Progenitor cell of endocrine pancreas (in vitro differentiated cells): ENCODE measurements at places on chromosomes 16 and 17.

DNA sequence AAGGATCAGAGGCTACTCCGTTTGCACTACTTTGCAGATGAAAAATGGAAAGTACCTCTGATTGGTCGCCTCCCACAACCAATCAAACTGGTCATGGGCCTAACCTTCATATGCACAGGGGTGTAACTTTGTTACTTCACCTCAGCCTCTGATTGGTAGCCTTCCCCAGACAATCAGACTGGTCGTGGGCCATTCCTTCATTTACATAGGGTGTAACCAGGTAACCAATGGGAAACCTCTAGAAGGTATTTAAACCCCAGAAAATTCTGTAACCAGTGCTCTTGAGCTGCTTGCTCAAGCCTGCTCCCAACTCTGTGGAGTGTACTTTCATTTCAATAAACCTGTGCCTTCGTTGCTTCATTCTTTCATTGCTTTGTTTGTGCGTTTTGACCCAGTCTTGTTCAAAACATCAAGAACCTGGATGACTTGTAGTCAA is 39.2 kb upstream of the USP22 start:
- DNase-seq, result no peak

- DNase-seq, result no peak
Observed at GRCh38 chr17:76238847-76239537, 1.3 kb downstream of the RNF157 start.

- DNase-seq, result no peak
Observed at GRCh38 chr17:82917699-82918345, 78.0 kb upstream of the ZNF750 start.

DNA sequence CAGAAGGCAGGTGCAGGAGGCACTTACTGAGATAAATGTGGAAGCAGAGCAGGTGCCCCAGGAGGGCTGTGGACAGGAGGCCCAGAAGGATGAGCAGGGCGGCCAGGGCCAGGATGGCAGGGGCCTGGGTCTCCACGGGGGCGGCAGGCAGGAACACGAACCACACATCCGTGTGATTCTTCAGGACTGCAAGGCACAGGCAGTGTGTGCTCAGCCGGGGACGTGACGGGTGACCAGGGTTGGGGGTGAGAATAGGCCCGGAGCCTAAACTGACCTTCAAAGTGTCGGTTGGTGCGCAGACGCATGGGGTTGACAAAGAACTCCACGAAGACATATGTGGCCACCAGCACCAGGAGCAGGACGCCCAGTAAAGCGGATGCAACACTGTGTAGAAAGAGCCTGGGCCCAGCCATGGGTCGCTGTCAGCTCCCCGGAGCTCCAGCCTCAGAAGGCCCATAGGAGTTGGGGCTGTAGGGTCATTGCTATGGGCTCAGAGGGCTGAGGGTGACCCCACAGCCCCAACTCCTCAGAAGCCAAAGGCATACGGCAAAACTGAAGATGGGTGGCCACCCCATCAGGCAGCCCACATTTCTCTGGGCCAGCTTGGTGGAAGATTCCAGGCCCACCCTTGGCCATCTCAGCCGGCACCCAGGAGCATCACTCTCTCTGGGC is 5.4 kb upstream of the TPPP3 start:
- no peak for DNase-seq

GRCh38 chr17:50347117-50347893 is 1.4 kb downstream of the XYLT2 start:
- no peak for DNase-seq

DNA sequence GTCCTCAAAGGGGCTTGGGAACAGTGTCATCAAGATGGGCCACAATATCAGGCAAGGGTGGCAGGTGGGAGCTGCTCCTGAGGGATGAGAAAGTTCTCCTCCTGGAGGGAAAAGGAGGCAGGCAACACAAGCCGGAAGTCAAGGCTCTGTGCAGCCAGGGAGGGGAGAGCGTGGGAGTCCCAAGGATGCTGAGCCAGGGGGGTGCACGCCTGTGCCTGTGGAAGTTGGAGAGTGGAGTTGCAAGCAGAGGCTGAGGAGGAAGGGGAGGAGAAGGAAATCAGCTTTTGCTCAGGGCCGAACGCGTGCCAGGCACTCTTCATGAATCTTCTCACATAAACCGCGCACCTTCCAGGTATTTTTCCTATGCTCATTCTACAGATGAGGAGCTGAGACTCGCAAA is 7.4 kb upstream of the SLC13A2 start:
- DNase-seq, result no peak

- no peak for DNase-seq
Observed at GRCh38 chr16:27096375-27096774, 29.6 kb downstream of the C16orf82 start.

GRCh38 chr16:2155977-2156848 is 631 bp downstream of the TRAF7 start:
- no peak for DNase-seq

DNA sequence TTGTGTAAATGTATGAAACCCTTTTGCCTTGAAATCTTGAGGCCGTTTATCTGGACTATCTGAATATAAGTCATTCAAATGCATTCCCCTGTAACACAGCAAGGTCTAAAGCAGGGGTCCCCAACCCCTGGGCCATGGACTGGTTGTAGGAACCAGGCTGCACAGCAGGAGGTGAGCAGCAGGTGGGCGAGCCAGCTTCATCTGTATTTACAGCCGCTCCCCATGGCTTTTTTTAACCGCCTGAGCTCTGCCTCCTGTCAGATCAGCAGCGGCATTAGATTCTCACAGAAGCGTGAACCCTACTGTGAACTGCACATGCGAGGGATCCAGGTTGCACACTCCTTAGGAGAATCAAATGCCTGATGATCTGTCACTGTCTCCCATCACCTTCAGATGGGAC is 24.1 kb downstream of the DNAH3 start:
- no peak for DNase-seq

GRCh38 chr16:31253642-31254045 is 6.1 kb upstream of the ITGAM start:
- DNase-seq, result no peak

DNA sequence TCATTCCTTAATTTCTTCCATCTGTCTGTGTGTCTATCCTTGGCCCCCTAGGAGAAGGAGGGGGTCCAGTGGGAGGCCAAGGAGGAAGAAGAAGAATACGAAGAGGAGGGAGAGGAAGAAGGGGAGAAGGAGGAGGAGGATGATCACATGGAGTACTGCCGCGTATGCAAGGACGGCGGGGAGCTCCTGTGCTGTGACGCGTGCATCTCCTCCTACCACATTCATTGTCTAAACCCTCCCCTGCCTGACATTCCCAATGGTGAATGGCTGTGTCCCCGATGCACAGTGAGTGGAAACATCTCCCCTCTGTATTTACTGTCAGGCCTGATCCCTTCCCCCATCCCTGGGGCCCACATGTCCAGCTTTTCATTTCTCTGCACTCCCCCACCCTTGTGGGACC is 6.3 kb downstream of the CHD3 start:
- DNase-seq, result no peak

- no peak for DNase-seq
Observed at GRCh38 chr17:69477903-69478266, 63.4 kb downstream of the MAP2K6 start.

- DNase-seq, result no peak
Observed at GRCh38 chr16:22071331-22071910, 20.9 kb upstream of the VWA3A start.

- DNase-seq, result no peak
Observed at GRCh38 chr17:27567563-27567859, 63.5 kb upstream of the LGALS9 start.

DNA sequence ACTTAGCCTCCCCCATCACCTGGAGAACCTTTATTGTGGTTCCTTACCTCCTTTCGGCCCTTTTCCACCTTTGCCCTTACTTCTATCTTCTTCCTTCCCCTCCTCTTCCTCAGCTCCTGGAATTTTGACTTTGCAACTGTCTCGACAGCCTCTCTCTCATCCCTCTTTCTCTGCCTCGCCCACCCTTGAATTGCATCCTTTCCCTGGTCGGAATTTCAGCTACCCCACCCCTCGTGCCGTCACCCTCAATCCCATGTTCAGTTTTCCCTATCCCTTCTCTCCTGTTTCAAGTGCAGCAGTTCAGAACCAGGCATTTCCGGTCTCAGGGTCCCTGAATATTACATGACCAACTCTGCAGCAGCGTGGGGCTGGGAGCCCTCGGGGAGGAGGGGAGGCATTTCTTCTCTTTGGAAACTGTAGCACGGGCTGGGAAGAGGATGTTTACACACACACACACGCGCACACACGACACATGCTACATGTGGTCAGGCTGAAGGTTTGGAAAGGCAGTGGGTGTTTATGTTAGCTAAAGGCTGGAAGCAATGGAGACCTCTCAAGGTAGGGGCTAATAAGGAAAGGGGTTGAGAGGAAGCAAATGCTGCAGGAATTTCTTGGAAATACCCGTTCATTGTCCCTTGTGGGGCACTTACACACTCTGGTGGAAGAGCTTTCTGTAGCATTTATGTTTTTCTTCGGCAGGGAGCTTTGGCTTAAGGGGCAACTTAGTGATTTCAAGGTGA is 971 bp downstream of the MINK1 start:
- DNase-seq, result no peak

DNA sequence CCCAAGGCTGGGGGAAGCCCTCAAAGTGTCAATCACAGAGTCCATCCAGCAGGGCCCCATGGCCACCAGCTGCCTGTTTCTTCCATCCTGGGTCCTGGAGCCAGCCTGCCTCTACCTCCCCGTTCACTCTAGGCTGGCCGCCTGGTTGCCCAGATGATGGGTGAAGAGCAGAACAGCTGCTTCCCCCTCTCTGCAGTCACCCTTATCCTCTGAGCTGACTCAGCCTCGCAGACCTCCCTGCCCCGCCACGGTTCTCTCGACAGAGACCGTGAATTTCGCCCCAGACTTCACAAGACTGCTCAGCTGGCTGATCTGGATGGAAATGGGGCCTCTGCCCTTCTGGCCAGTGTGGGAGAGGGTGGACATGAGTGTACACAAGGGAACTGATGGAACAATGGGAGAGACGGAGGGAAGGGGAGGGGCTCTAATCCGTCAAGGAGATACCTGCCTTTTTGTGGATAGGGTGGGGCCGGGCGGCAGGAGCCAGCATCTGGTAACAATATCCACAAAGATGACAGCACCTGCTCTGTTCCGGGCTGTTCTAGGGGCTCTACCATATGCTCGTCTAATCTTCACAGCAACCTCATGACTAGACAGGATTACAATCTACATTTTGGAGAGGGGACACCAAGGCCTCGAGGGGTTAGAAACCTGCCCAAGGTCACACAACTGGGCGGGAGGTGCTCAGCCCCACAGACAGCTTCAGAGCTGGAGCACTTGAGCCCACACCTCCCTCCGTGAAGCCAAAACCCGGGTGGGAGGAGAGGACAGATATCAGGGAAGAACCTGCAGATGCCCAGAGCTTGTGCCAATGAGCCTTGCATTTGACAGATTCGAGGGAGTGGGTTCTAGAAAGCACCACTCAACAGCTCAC is 136.0 kb downstream of the SDK2 start:
- no peak for DNase-seq

- DNase-seq, result no peak
Observed at GRCh38 chr17:34671191-34671590, 91.8 kb downstream of the TMEM132E start.

- no peak for DNase-seq
Observed at GRCh38 chr17:77426676-77427386, 286.1 kb downstream of the SEC14L1 start.

GRCh38 chr16:77499373-77500285 is 64.8 kb upstream of the ADAMTS18 start:
- no peak for DNase-seq

GRCh38 chr16:89944773-89945172 is 3.8 kb upstream of the DEF8 start:
- DNase-seq, result no peak

- DNase-seq, result no peak
Observed at GRCh38 chr17:74757931-74758847, 9.8 kb downstream of the NHERF1 start.

- no peak for DNase-seq
Observed at GRCh38 chr17:70080541-70081347, 5.7 kb downstream of the KCNJ16 start.

GRCh38 chr16:2438121-2438520 is 8.9 kb downstream of the CCNF start:
- no peak for DNase-seq

DNA sequence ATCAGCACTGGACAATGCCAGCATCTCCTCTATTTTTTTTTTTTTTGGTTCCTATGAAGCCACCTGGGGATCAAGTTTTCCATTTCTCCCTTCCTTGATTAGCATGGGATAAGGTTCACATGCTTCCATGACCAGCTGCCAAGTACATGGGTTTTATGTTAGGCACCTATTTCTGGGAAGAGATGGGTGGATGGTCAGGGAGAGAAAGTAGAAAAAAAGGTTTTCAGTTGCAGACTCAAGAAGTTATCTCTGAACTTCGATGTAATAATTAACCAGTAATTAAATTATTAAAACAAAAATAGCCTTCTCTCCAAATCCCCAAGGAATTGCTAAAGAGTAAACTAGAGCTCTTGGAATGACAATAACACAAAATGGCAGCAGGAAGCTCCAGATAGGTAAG is 164.9 kb upstream of the MAF start:
- no peak for DNase-seq

DNA sequence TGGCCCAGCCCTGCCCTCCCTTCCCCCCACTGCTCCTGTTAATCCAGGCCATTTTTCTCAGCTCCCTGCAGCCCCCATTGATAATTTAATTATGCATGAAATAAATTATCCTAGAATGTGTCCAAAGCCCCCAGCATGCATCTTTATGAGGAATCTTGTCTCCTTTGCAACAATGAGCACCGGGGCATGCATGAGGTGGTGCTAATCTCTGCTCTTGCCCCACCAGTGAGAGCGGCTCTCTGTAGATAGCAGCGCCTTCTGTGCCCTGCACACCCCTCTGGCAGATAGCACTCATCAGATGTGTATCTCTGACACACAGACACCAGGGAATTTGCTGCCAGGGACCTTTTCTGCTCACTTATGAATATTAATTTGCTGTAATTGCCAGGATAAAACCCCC is 140.2 kb upstream of the CDC42EP4 start:
- DNase-seq, result no peak

- no peak for DNase-seq
Observed at GRCh38 chr17:61453566-61454380, 1.6 kb downstream of the TBX4 start.

- DNase-seq, result no peak
Observed at GRCh38 chr16:22670044-22670536, 143.9 kb upstream of the HS3ST2 start.

DNA sequence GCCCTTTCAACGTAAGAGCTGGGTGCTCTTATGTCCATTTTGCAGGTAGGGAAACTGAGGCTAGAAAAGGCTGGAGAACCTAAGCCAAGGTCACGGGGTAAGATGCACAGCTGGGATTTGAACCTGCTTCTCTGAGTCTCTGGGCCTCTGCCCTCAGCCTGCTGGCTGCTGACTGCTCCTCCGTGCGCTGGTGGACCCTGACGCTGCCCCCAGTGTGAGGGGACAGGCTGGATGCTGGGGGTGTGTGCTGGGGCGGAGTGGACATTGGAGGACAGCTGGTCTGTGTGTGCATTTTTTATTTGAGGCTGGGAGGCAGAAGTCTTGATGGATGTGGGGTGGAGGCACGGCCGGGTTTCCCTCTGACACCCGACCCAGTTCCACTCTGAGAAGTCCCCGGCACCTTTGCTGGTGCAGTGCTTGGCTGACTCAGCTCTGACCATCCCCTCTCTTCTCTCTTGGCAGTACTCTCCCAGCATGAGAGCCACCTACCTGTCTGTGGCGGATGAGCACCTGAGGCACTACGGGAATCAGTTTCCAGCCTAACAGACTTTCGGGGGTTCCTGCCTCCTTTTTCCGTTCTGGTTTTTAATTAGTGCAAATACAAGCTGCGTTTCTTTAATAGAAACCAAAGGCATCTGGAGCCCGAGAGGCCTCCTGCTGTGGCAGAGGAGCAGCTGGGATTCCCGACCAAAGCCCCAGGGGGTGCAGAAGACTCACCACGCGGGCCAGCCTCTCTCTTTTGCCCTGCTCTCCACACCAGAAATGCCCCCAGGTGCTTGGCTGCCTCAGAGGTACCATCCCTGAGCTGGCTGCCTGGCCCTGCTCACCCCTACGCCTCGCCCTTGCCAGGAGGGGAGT is 14.1 kb upstream of the DNAI2 start:
- DNase-seq, result no peak
